Stimulated activated CD4-positive, alpha-beta T cell treated with anti-CD3 and anti-CD28 coated beads, Interleukin-12 subunit alpha, Interleukin-12 subunit beta, amount 100 ng/mL, for 48 hours (primary cell): ENCODE measurements at places on chromosomes 3 and 15.

GRCh38 chr3:73591286-73591800 lies 33.4 kb downstream of the PDZRN3 start:
- DNase-seq = no peak

DNA sequence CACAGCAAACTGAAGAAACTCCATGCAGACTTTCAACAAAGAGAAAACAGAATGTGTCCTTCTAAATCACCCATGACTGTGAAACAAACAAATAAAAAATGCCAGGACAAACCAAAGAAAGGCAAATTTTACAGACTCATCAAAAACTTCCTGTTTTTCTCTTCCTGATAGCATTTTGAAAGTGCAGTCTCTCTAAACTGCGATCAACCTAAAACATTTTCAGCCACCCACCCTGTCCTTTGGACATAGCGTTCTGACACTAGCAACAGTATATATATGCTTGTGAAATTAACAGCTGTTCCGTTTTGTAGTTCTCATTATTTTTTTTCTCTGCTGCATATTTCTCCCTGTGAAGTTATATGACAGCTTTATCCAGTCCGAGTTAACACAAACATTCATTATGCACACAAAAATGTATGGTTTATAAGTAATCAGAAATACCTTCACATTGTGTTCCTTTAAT lies 151.7 kb downstream of the FBN1 start:
- no peak for DNase-seq

- no peak for DNase-seq
Observed at GRCh38 chr3:96700322-96701315, 113.8 kb upstream of the EPHA6 start.

DNA sequence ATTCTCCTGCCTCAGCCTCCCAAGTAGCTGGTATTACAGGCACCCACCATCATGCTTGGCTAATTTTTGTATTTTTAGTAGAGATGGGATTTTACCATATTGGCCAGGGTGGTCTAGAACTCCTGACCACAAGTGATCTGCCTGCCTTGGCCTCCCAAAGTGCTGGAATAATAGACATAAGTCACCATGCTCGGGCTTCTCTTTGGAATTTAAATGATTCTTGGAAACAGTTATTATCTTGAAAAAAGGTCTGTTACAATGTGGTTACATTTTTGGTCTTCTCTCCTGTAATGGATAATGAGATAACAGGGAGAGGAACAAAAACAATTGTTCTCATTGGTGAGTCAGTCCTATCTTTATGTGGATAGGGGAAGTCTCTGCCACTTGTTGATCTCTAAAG lies 59.8 kb upstream of the AADACL2 start:
- DNase-seq = no peak

GRCh38 chr3:113804661-113805060 lies 33.9 kb upstream of the GRAMD1C start:
- DNase-seq = no peak

GRCh38 chr15:80744826-80745225 lies 34.3 kb upstream of the CEMIP start:
- no peak for DNase-seq

- peak; percentile 17 for DNase-seq
Observed at GRCh38 chr3:153284282-153284938, 122.4 kb downstream of the RAP2B start.

DNA sequence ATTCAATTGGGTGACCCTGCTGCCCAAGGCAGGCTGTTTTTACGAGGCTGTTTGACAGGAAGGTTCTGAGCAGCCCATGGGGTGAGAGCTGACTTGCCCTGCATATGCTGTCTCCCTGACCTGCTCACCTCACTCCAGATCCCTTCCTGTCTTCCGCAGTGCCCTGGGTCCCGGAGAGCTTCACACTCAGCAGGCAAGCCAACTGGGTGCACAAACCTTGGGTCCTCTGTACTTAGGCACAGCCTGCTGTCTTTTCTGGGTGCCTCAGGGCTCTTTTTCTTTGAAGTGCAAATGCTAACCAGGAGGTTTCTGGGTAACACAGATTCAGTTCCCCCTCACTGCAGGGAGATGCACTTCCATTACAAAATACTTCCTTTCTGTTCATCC lies 32.8 kb downstream of the ZXDC start:
- no peak for DNase-seq

- no peak for DNase-seq
Observed at GRCh38 chr3:188209740-188210139, 55.8 kb downstream of the LPP start.

- no peak for DNase-seq
Observed at GRCh38 chr3:185280572-185281365, 26.9 kb upstream of the EHHADH start.

GRCh38 chr15:100216182-100216581 lies 125.6 kb downstream of the ADAMTS17 start:
- no peak for DNase-seq

DNA sequence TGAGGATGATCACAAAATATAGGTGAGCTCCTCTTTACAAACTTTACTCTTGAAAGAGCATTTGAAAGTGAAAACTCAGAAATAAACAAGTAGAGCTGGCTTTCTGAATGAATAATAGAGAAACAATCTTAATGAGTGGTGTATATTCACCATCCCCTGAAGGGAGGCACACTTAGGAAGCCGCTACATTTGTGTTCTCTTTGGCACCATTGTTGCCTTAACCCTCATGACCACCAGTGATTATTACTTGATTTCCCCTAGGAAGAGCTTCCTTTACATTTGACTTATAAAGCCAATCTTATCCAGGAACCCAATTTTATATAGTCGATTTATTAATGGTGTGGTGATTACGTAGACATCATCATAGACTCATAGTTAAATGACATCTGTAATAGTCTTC lies 883.9 kb downstream of the TBL1XR1 start:
- no peak for DNase-seq

DNA sequence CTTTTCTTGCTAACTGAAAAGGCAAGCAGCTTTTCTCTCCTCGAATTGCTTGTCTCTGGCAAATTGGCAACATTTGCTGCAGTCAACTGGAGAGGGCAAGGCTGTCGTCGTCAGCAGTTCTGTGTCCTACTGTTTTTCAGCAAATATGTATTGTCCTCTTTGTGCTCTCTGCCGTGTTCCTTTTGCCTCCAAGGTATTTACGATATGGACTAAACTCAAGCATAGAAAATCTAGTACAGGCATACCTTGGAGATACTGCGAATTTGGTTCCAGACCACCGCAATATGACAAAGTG lies 558 bp upstream of the SLC30A4 start:
- peak; percentile 5 for DNase-seq

DNA sequence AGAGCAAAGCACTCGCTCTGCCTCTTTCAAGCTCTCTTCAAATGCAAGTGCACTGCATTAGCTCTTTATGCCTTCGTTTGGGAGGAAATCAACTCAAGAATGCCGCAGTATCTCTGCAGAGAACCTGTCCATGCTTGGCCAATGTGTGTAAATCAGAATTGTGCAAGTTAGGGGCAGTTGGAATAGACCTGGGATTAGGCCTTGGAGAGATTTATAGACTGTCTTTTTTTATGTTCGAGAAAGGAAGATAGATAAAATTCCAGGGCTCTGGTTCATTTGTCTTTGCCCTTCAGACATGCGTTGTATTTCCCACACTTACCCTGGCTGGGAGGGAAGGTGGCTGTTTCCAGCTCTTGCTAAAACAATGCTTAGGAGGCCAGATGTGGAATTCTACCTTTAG lies 163.7 kb downstream of the MOBP start:
- DNase-seq = no peak

GRCh38 chr15:81966631-81967030 lies 79.2 kb downstream of the MEX3B start:
- no peak for DNase-seq

GRCh38 chr15:33955945-33956344 lies 12.4 kb upstream of the CHRM5 start:
- no peak for DNase-seq

- no peak for DNase-seq
Observed at GRCh38 chr3:150216866-150217600, 191.1 kb upstream of the TSC22D2 start.

- peak; percentile 42 for DNase-seq
Observed at GRCh38 chr3:46284981-46285683, 42.9 kb downstream of the CCR3 start.

GRCh38 chr15:45710657-45711056 lies 75.8 kb downstream of the SQOR start:
- DNase-seq = no peak

DNA sequence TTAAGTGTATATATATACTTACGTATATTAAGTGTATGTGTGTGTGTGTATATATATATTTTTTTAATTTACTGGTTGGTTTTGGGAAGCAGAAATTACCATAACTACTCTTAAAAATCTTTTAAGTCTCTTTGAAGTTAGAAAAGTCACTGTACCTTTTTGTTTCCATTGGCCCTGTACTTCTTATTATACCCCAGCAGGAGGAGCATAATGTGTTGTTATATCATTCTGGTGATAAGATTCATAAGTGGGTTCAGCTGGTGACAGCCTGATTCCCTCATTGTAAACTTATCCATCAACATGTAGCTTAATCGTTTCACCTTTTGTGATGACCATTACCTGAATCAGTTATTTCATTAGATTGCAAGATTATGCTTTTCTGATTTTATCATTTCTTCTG lies 30.8 kb downstream of the MLH1 start:
- no peak for DNase-seq

DNA sequence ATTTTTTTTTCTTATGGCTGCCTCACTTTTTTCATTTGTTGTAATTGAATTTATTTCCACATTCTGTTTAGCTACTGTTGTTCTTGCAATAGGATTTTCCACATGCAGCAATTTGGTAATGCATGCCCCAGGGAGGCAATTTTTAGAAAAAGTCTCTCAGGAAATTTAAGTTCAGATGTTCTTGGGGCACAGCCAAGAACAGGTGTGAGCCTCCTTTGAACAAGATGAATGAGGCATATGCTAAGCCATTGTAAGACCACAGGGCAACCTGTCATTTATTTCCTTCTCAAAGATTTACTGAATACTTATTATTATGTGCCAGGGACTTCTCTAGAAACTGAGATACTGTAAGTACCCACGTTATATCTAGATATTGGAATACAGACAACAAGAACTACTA lies 549.5 kb downstream of the DIPK2A start:
- no peak for DNase-seq

DNA sequence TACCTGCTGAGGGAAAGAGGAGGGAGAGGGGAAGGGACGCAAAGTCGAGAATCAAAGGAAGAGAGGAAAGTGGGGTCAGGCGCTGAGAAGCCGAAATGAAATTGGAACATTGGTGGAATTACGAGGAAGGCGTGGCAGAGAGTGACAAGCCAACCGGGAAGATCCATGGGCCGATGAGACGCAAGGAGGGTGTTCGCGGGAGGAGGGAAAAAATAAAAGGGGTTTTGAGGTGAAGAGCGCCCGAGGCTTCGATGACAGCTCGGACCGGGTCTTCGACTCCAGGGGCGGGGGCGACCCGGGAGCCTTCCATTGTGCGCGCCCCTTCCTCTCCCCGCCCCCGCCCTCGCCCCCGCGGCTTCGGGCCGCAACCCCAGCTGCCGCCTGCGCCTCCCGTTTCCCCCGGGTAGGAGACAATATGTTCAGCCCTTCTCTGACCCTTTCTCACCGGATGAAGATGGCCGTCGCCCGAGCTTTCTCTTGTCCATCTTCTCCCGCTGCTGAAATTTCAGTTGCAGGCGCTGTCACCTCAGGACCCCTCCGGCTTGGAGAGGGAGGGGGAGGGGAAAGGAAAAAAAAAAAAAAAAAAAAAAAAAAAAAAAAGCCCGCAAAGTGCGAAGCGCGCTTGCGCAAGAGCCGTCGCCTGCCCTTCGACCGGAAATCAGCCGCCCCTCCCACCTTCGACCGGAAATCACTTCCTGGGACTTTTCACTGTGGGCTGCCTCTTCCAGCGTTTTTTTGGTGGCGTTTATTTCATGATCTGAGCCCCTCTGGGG lies at the start of gene SENP7:
TSS of gene SENP7 (minus strand) at position 567 of the 773 bp plus-strand sequence. CDS start at position 485, 82 bp downstream.
- DNase-seq = peak; percentile 65

GRCh38 chr3:24368605-24369004 lies 126.0 kb downstream of the THRB start:
- DNase-seq = no peak

- DNase-seq = no peak
Observed at GRCh38 chr15:90190606-90191343, 10.4 kb upstream of the SEMA4B start.

- no peak for DNase-seq
Observed at GRCh38 chr3:146783446-146783845, 178.3 kb upstream of the PLSCR5 start.

GRCh38 chr3:131260525-131260924 lies 121.0 kb upstream of the NUDT16 start:
- no peak for DNase-seq
